Activated CD8-positive, alpha-beta memory T cell treated with anti-CD3 and anti-CD28 coated beads, Interleukin-2, amount 10 ng/mL, durations not matched to agents 7 days and 5 days (primary cell): ENCODE measurements at places on chromosomes 16 and 17. TPM values are rescaled to one million over a fixed set of nuclear protein-coding genes. Genes with fewer than 3 reads are reported as not detected.

TNFRSF13B gene
- total RNA-seq: not detected

CD300LB gene
- not detected for total RNA-seq

- H3K4me1 ChIP-seq: no peaks in the 10 kb centered on the region
- DNase-seq: no peak
- H3K27ac ChIP-seq: no peak overlapping the region
- H3K36me3 ChIP-seq: peaks cover 18% of the 10 kb centered on the region
- H3K4me3 ChIP-seq: no peak overlapping the region
These were observed 23.1 kb downstream of the MPHOSPH6 start for GRCh38 chr16:82146957-82147356.

- H3K27ac ChIP-seq: no peak overlapping the region
- DNase-seq: no peak
- no peak overlapping the region for H3K4me3 ChIP-seq
- peaks cover 12% of the 10 kb centered on the region for H3K27me3 ChIP-seq
- no peaks in the 10 kb centered on the region for H3K36me3 ChIP-seq
These were observed 13.3 kb upstream of the PAFAH1B1 start for GRCh38 chr17:2580151-2580550.

GRCh38 chr16:2973093-2973492, 3.9 kb downstream of the PAQR4 start:
- DNase-seq: no peak
- H3K4me3 ChIP-seq: no peak overlapping the region
- peaks cover 6% of the 10 kb centered on the region for H3K27me3 ChIP-seq
- H3K27ac ChIP-seq: no peak overlapping the region

- peaks cover 6% of the 10 kb centered on the region for H3K4me1 ChIP-seq
- H3K27ac ChIP-seq: no peak overlapping the region
- peaks cover 1% of the 10 kb centered on the region for H3K36me3 ChIP-seq
- H3K27me3 ChIP-seq: peaks cover 2% of the 10 kb centered on the region
- DNase-seq: no peak
- H3K4me3 ChIP-seq: no peak overlapping the region
These were observed 36.3 kb downstream of the GAS7 start for GRCh38 chr17:10162096-10162495.

DNA sequence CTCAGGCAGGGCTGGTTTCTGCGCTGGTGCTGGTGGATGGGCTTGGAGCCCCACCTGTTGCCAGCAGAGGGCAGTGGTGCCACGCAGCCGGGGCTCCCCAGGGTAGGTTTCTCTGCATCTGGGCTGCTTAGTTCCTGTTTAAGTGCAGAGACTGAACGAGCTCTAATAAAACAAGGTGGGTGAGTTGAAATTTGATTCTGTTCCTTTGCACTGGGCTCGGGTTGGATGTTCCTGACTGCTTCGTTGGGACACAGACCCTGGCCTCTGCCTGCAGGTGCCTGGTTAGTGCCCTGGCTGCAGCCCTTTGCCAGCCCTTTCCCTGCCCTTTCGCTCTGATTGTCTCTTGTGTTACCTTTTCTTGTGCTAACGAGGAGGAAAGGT, 30.0 kb downstream of the TBCD start:
- H3K27ac ChIP-seq: peak overlapping the region; percentile 41
- no peaks in the 10 kb centered on the region for H3K27me3 ChIP-seq
- DNase-seq: peak; percentile 90
- H3K4me1 ChIP-seq: peaks cover 18% of the 10 kb centered on the region
- no peak overlapping the region for H3K4me3 ChIP-seq
